HL-60 (cell line): ENCODE measurements at places on chromosomes 3 and 15.

DNA sequence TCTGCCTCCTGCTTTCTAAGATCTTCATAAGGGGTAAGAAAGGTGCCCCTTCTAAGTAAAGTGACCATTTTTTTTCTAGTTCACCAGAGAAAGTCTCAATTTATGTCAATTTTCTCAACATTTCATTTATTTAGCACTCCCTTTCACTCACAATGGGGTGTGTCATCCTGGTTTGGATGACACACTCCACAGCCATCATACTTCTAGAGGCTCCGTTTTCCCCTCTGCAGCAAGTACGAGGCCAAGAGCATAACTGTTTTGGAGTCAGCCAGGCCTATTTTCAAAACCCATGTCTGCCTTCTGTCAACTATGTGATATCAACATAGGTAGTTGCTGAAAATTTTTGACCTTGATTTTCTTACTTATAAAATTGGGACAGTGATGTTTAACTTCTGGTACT lies 703.2 kb downstream of the NLGN1 start:
- DNase-seq = no peak

GRCh38 chr3:53225181-53225580 lies 30.6 kb downstream of the TKT start:
- no peak for DNase-seq

DNA sequence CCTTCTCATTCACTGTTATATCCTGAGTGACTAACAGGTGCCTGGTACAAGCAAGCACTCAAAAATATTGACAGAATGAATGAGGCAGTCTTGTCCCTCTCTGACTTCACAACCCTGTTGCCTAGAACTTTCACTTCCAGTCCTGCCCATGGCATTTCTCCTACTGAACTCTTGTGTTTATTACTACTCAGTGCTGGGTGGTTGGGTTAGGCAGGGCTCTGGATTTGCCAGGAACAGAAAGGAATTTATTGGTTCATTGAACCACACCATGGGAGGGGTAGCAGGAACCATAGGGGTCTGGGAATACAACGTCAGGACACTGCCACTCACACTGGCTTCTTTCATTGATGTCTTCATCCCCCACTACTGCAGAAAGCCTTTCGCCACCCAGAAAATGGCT lies 41.9 kb upstream of the SEMA4B start:
- no peak for DNase-seq

GRCh38 chr3:55860049-55860721 lies 373.1 kb upstream of the WNT5A start:
- DNase-seq = no peak

DNA sequence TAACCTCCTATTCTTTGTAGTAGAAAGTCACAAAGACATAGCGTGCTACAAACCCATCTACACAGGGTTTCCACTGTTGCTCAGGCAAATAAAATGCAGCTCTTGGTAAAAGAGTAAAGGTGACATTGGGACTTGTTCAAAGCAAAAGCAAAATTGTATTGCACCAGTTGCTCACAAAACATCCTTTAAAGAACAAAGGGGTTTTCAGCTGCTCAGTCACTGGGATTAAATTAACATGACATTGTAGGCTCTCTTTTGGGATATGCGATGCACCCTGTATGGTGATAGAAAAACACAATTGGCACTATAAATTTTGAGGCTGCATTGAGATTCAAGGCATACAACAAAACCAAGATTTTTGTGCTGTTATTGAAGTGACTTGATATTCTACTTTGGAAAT lies 447.3 kb upstream of the CNTN3 start:
- DNase-seq = no peak

- DNase-seq = no peak
Measured at GRCh38 chr3:189308608-189309007, 136.8 kb downstream of the TPRG1 start.

DNA sequence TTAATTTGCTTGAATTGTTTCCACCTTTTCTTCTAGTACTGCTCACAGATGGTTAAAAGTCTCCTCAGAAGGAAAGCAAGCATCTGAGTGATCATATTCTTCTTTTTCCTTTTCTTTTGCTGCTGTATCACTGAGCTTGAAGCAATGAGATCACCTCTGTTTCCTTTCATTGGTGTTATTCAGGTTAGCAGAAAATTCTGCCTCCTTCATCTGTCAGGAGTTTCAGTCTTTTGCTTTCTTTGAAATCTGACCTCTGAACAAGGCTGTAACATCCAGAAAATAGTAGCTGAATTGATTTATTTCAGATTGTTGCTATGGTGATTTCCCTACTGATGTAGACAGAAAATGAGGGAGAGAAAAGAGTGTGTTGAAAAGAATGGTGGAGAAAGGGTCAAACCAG lies 343.0 kb downstream of the MFSD1 start:
- DNase-seq = no peak

DNA sequence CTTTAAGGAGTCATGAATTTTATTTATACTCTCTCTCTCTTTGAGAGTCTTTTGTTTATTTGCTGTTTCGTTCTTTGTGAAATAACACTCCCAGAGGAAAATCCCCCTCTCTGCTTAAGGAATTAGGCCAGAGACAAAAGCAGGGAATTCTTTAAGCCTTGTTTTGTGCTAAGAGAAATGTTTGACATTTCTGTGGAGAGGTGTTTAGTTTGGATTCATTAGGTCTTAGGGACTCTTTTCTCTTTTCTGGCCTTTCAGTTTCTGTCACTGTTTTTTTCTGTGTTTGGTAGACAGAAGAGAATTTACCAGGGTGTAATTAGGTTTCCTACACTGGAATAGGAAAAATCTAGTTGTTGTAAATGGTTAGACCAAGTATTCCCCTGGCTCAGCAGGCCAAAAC lies 241.8 kb upstream of the NR2F2 start:
- no peak for DNase-seq
